NCI-H146 (cell line): ENCODE measurements at places on chromosomes 5 and 9.
A peak's percentile ranks its signal among the peaks of the same experiment; 100 is the strongest.

- no peak for DNase-seq
These were observed 140.9 kb upstream of the DMRT1 start for GRCh38 chr9:700365-701282.

DNA sequence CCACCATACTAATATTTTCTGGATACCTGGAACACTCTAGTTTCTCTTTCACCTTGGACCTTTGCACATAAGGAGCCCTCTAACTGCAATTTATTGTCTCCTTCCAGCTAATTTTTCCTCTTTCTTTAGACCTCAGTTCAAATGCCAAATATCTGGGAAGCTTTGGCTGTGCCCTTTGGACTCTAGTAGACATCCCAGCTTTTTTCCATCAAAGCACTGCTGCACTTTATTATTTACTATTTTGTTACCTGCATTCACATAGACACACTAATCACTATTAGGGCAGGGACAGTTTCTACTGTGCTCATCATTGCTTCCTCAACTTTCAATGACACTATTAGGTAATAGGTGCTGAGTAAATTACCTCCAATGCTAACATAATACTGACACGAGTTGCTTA, 2.1 kb downstream of the RIGI start:
- DNase-seq = no peak

GRCh38 chr5:124619121-124619520, 127.3 kb downstream of the ZNF608 start:
- DNase-seq = no peak

DNA sequence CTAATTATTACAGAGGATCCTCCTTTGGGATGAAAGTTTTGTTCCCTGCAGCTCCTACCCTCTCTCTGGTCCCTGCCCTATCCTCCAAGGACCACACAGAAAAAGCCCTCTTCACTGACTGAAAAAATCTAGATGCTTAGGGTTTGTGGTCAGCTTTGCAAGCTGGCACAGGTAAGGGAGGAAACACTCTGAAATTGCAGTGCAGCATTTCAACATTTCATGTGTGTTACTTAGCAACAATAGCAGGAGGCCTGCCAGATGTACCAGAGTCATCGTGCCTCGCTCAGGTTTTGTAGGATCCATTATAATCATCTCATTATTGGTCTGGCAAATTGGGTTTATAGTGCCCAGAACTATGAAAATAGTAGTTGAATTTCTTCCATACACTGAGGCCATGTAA, 109.5 kb downstream of the PALM2AKAP2 start:
- DNase-seq = no peak

GRCh38 chr5:174090129-174090528, 44.6 kb downstream of the NSG2 start:
- no peak for DNase-seq

DNA sequence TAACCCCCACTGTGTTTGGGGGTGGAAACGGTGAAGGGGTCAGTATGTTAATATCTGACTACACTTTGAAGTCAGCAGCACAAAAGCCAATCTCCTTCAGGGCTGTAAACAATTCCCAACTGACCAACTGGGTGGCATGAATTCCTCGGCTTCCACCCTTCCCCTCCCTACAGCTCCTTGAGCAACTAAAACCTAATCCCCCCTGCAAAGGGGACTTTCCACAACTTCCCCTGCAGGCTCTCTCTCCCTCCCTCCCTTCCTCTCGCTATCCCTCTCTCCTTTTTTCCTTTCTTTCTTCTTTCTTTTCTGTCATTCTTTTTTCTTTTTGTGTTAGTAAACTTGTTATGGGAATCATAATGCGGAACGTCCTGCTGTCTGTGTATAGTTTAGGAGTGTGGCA, 65.1 kb upstream of the PTCH1 start:
- no peak for DNase-seq

DNA sequence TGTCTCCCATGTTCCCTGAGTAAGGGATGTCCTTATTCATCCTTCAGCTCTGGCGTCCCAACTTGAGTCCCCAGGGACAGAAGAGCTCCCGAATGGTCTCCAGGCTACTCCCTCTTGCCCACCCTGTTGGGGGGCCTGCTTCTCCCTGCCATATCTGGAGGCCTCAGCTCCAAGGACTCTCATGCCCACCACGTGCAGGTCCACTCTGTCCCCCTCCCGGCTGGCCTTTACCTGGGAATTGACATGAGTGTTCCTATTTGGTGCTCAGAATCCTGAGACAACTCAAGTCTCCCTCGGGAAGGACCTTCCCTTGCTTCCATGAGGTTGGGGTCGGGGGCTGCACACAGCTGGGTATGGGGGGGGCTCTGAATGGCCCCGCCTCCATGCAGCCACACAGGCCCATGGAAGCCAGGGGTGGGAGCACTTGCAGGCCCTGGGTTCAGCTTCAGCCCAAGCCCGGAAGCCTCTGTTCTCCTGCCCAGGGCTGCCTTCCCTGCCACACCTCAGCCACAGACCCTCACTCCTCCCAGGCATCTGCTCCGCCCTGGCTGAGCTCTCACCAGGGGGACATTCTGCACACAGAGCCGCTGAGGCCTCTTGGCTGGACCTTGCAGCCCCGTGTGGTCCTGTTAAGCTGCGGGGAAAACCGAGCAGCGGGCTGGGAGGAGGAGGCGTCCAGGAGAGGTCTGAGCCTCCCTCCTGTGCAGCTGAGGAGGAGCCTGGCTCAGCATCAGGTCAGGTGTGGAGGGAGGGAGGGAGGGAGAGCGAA, 121.9 kb downstream of the PHF2 start:
- DNase-seq = peak; percentile 59

DNA sequence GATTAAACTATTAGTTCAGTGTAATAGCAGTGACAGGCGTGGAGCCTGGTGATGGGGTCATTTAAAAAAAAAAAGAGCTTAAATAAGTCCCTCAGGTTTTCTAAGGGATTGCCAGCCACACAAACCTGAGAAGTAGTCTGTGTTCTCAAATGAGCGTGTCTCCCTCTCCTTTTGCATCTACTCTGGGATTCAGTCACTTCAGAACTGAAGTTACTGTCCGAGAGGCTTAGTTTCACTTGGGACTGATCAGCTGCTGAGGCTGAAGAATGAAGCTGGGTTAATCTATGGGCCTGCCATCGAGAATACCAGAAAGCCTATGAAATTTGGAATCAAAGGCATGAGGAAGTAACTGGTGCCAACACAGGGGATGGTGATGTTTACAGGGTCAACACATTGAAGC, 310.1 kb downstream of the ADAMTS6 start:
- no peak for DNase-seq

DNA sequence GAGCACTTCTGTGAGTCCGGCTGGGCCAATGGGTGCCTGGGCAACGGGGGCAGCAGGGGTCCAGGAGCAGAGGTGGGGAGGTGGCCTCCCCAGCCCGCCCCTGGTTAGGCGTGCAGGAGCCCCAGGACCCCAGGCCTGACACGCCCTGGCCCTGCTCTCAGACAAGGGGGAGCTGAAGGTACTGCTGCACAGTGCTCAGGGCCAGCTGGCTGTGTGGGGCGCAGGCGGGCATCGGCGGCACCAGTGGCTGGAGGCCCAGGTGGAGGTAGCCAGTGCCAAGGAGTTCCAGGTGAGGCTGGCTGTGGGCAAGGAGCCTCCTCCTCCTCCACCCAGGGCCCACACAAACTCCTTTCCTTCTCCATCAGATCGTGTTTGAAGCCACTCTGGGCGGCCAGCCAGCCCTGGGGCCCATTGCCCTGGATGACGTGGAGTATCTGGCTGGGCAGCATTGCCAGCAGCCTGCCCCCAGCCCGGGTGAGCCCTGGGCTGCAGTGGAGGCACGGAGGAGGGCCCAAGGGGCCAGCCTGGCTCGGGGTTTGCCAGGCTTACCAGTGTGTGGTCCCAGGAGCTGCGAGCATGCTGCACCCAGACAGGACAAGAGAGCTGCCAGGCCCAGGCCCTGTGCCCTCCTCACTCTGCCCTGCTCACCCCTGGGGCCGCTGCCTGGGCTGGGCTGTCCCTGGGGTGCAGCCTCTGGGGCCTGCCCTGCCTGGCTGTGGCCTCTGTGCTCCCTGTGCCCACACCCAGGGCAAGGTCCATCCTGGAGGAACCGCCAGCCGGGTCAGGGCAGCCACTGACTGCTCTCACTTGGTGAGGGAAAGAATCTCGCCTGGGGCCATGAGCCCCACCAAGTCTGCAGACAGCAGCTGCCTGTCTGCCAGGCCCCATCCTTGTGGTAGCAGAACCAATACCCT, 7.0 kb downstream of the MAMDC4 start:
- no peak for DNase-seq

DNA sequence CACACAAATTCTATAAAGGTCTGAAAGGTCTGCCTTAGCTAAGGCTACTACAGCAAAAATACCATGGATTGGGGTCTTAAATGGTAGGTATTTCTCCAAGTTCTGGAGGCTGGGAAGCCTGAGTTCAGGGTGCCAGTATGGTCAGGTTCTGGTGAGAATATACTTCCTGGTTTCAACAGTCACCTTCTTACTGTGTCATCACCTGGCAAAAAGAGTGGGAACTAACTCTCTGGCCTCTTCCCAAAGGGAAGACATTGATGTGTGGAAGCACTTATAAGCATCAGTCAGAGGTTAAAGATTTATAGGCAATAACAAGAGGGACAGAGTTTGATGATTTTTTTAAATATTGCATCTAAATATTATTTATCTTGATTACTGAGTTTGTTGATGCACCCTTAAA, 53.0 kb downstream of the ZNF622 start:
- DNase-seq = no peak

GRCh38 chr9:120360510-120360909, 219.5 kb downstream of the CDK5RAP2 start:
- DNase-seq = no peak

DNA sequence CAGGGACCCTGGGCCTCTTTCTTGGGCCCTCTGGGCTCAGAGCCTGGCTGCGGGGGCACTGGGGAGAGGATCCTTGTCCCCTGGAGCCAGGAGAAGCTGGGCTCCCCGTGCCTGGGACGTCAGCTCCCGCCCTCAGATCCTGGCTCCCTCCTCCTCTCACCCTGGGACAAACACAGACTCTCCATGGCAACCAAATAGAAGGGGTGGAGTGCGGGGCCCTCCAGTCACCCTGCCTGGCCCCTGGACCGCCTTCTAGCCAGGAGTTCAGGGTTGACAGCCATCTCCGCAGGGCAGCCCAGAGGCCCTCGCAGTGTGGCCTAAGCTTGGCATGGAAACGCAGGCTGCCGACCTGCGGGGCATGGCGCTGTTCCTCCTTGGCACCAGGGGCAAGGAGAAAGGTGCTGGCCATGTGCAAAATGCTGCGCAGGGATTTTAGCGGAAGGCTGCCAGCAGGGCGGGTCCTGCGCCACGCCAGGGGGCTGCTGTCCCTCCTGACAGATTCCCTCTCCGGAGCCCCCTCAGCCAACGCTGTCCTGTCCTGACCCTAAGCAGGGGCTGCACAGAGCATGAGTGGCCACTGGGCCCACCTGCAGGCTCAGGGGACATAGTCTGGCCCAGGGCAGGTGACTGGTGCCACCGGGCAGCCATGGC, 1.0 kb downstream of the ZDHHC11 start:
- DNase-seq = no peak

DNA sequence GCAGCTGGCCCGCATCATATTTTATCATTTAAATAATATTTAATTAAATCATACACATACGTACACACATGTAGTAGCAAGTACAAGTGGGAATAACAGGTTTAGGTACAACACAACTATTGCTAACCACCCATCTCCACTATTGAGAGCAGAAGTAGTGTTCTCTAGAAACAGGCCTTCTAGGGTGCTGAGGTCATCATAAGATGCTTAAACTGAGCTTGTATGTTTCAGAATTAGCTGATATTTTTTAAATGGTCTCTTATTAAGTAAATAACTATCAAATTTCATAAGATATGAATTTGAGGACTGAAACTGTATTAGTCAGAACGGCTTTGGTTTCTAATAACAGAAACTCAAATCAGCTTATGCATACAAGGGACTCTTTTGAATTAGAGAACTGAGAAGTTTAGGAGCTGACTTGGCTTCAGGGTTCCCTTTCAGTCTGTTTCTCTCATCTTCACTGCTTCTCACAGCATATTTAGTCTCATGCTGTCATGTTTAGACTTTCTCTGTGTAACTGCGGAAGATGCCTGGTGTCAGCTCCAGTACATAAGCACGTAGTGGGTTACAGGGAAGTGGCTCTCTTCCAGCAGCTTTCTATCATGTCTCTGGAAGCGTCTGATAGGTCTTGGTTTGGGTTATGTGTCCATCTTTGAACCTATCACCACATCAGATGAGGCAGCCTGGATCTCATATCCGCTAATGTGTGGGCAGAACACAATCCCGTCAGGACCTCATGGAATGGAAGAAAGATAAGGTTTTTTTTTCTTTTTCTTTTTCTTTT, 25.0 kb upstream of the OCLN start:
- DNase-seq = no peak

DNA sequence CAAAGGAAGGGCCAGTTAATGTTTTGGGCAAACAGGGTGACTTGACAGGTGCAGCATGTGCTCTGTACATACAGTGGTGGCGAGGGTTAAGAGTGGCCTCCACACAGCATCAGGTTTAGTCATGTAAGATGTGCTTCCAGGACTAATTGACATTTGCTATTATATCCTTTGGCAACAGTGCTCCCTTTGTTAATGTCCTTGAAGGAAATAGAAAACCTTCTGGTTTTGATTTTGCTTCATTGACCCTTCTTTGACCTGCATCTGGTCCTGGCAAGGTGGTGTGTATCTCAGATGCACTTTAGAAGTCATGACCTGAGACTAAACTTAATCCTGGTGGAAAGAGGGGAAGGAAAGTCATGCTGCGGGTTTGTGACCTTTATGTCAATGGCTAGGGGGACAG, 440.0 kb downstream of the ENC1 start:
- peak; percentile 97 for DNase-seq

DNA sequence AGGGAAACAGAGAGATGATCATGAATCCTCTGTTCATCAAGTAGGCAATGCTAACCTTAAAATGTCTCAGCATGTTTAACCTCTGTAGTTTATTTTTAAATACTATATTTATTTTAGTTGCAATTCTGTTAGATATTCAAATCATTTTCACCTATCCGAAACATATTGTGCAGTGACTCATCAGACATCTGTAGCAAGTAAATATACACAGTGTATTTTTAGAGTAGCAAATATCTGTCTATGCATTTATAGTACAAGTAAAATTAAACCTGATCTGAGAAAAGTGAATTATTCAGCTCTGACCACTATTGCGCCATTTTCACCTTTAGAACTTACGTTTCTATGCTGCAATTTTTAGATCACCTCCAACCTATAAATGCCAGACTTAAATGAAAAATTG, 24.3 kb upstream of the TUSC1 start:
- DNase-seq = no peak

DNA sequence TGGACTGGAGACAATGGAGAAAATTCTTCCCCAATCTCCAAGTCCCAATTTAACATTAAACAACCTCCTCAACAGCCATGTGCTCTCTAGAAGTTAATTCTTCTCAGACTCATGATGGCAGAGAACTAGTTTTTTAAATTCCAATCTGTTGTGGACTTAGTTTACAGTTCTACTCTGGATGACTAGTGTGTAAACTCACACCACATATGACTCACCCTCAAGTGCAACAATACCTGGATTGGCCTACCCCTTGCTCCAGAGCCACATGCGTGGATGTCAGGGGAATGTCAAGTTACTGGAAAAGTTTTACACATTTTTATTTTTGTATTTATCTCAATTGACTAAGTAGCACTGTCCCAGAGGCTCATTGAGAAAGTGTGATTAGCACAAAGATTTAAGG, 136.0 kb upstream of the EFNA5 start:
- DNase-seq = no peak
